ENCODE measurements at places on chromosomes 6 and 20. TPM values are rescaled to one million over a fixed set of nuclear protein-coding genes. Genes with fewer than 3 reads are reported as not detected.
A peak's percentile ranks its signal among the peaks of the same experiment; 100 is the strongest.

GRCh38 chr20:6231556-6231955 lies 108.7 kb upstream of the FERMT1 start:
- DNase-seq = peak; percentile 66
- H3K4me3 ChIP-seq = no peak overlapping the region
- no peaks in the 10 kb centered on the region for H3K27me3 ChIP-seq
- H3K27ac ChIP-seq = no peak overlapping the region
- H3K4me1 ChIP-seq = no peaks in the 10 kb centered on the region

DNA sequence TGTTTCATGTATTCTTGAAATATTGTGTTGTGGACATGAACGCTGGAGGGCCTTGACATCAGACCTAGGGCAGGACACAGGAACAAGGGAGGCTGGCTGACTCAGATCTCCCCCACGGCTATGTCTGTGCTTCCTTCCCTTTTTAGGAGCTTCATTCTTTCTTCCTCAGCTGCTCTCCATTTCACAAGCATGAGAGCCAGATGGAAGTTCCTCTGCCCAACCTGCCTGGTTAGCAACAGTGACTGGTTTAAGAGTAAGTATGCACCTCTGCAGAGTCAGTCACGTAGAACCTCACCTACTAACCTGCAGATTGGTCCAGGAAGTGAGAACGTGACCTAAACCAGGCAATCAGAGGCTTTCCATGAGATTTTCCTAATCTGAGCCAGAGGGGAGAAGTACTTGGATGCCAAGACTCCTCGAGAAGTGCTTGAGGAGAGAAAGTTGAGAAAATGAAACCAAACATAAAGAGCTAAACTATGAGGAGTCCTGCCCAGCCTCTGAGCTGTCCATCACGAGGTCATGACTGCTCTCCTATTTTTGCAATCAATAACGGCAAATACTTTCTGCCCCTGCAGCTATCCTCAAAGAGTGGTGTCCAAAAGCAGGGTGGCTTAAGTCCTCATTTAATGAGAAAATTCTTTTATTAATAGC lies 465.2 kb upstream of the CITED2 start:
- H3K27ac ChIP-seq = no peak overlapping the region
- H3K4me1 ChIP-seq = no peaks in the 10 kb centered on the region
- H3K27me3 ChIP-seq = no peaks in the 10 kb centered on the region
- no peaks in the 10 kb centered on the region for H3K36me3 ChIP-seq
- no peak for DNase-seq

GRCh38 chr6:133955582-133956415 lies 2.8 kb downstream of the TBPL1 start:
- no peak overlapping the region for H3K27ac ChIP-seq
- no peak for DNase-seq
- peaks cover 28% of the 10 kb centered on the region for H3K4me1 ChIP-seq

DNA sequence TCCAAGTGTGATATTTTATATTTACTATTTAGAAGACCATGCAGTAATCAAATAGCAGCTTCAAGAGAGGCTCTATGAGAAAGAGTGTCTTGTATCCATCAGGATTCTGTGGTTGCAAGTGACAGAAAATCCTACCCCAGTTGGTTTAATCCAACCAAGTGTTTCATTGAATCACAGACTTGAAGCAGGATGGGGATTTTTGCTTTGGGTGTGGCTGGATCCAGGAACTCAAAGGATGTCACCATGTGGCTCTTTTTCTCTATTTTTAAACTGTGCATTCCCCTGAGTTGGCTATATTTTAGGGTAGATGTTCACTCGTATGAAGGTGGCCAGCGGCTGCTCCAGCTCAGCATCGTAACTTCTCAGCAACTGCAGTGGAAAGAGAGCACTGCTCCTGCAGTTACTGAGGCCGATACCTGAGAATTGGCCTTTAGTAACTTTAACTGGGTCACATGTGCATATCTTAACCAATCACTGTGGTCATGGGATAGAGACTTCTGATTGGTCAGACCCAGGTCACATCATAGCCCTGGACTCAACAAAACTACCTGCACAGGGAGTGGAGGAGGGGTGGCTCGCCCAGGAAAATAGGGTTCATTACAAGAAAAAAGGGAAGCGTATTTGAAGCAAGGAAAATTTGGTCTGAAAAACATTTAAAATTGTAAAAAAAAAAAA lies 396.1 kb upstream of the SULF2 start:
- H3K27ac ChIP-seq = no peak overlapping the region
- H3K36me3 ChIP-seq = no peaks in the 10 kb centered on the region
- H3K27me3 ChIP-seq = peaks cover 2% of the 10 kb centered on the region
- H3K4me1 ChIP-seq = no peaks in the 10 kb centered on the region

DNA sequence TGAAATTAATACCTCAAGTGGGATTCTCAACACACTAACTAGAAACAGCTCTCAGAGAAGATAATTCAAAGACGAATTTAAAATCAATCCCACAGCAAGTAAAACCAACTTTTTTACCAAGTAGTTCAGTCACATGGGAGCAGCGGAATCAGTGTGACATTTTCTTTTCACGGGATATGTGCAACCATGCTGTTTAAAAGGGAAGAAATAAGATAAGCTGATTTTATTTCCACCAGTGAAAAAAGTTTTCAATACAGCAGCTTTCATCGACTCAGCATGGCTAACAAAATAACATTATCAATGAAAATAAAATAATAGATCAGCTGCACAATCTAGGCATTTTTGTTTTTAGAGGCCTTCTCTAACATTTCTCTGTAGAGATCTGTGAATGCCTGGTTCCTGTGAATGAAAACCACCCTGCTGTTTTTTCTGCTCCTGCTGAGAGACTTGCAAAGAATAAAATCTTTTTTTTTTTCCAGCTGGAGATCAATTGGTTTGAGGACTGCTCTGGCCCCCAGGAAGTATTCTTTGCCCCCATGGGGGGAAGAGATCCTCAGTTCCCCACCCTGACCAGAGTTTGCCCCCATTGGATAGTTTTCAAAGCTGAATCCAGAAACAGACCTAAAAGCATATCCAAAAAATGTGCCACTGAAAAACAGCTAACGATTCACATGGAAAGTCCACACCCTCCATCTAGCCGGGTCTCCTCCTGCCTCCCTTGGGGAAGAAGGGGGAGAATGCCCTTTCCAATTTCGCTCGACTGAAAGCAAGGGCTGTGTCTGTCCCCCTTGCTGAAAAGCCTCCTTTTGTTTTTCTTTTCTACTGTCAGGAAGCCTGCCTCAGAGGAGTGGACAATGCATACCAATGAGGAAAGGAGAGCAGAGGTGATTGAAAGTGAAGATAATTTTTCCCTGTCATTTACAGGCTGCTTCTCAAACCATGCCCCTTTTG lies 317.6 kb downstream of the PRKN start:
- DNase-seq = no peak
- no peaks in the 10 kb centered on the region for H3K27me3 ChIP-seq
- H3K4me1 ChIP-seq = no peaks in the 10 kb centered on the region
- no peak overlapping the region for H3K4me3 ChIP-seq

DNA sequence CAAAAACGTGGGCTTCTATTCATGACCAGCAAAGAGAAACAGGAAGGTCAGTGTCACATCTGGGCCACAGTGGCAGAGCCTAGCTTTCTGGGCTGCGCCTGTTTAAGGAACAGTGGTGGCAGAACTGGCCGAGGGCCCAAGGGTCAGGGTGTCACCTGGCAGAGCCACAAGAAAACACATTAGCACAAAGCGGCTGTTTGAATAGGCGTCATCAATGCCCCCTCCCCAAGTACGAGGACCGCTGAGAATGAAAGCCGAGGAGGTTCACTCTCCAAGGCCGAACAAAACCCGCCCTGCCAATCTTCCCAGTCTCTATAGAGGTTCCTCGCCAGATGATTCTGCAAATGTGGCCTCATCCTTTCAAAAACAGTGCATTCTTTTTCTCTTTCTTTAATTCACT lies 125.2 kb upstream of the TRAF3IP2 start:
- H3K36me3 ChIP-seq = no peaks in the 10 kb centered on the region
- H3K4me1 ChIP-seq = peaks cover 12% of the 10 kb centered on the region
- DNase-seq = peak; percentile 89
- H3K27ac ChIP-seq = no peak overlapping the region

GSTA3 gene
- total RNA-seq = not detected

CRISP3 gene
- total RNA-seq = not detected

ZNF76 gene
- total RNA-seq = 34.6 TPM

GRCh38 chr20:63009988-63010769 lies 3.4 kb upstream of the BHLHE23 start:
- peak; percentile 12 for DNase-seq
- no peaks in the 10 kb centered on the region for H3K36me3 ChIP-seq
- H3K4me1 ChIP-seq = no peaks in the 10 kb centered on the region

GRCh38 chr6:119717942-119718341 lies 368.4 kb upstream of the MAN1A1 start:
- no peaks in the 10 kb centered on the region for H3K4me1 ChIP-seq
- no peak overlapping the region for H3K27ac ChIP-seq
- no peaks in the 10 kb centered on the region for H3K27me3 ChIP-seq
- H3K36me3 ChIP-seq = no peaks in the 10 kb centered on the region

GRCh38 chr20:21246161-21246560 lies 57.0 kb upstream of the XRN2 start:
- H3K27me3 ChIP-seq = no peaks in the 10 kb centered on the region
- DNase-seq = no peak
- no peaks in the 10 kb centered on the region for H3K36me3 ChIP-seq
- H3K27ac ChIP-seq = no peak overlapping the region
- H3K4me3 ChIP-seq = no peak overlapping the region

DNA sequence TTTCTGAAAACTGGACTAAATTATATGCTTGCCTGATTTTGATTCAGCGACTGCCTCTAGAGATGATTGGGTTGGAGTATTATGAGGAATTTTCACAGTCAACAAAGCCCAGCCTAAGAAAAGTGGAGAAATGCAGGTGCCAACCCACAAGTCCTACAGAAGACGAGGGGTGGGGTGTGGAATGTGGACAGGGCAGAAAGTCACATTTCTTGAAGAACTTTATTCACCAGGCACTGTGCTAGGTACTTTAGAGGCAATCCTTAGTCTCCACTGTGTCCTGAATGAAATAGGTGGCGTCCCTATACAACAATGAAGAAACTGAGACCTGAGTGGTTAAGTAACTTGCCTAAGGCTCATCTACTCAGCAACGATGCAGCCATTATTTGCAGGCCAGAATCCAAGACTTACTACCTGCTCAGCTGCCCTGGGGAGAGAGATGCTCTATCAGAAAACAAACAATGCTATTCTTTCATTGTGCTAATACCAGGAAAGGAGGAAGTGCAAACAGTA lies 106.3 kb downstream of the RNF144B start:
- H3K4me3 ChIP-seq = no peak overlapping the region
- no peak for DNase-seq
- H3K36me3 ChIP-seq = no peaks in the 10 kb centered on the region
- no peak overlapping the region for H3K27ac ChIP-seq

FBXO9 gene
- total RNA-seq = 58.9 TPM

PLEKHG1 gene
- total RNA-seq = 49.7 TPM

DNA sequence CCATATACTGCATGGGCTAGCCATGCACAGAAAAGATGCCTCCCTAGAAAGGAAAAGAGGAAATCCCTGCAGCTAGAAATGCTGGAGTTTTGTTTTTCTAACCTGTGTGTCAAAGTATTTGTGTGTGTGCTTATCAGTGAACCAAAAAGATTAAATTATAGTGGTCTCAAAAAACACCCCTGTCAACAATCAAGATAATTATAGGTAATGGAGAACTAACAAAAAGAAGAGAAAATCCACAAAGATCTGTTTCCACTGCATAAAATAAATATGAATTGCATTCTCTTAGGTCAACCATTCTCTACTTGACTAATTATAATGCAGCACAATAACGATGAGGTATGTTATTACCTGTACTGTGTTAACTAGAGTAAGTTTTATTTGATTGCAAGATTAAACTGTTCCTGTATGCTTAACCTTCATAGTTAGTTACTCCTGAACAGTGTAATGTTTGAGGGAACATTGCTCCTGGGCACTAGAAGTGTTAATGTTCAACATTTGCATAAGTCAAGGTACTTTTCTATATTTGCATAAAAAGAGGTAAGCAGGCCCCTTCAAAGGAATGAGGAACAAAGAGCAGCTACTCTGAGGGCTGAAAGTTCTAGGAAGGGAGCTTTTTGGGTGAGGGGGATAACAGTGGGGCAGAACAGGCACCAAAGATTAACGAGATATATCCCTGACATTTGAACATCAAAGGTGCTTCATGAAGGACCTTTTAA lies 212.1 kb downstream of the BTBD9 start:
- H3K27ac ChIP-seq = no peak overlapping the region
- DNase-seq = no peak
- no peaks in the 10 kb centered on the region for H3K27me3 ChIP-seq
- peaks cover 9% of the 10 kb centered on the region for H3K4me1 ChIP-seq
- H3K4me3 ChIP-seq = no peak overlapping the region
- no peaks in the 10 kb centered on the region for H3K36me3 ChIP-seq

- H3K4me1 ChIP-seq = no peaks in the 10 kb centered on the region
- DNase-seq = no peak
- no peak overlapping the region for H3K27ac ChIP-seq
- no peaks in the 10 kb centered on the region for H3K27me3 ChIP-seq
- no peak overlapping the region for H3K4me3 ChIP-seq
Measured at GRCh38 chr20:39946931-39947330, 742.1 kb downstream of the MAFB start.

DNA sequence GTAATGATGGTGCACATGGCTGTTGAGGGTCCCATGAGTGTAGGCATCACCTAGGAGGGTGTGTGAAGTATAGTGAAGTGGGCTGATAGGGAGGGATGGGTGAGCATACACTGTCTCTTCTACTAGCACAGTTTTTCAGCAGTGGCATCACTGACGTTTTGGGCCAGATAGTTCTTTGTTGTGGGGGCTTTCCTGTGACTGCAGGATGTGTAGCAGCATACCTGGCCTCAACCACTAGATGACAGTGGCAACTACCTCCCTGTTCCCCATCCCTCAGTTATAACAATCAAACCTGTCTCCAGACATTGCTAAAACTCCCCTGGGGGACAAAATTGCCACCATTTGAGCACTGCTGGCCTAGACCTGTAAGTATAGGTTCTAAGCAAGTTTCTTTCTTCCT lies 239.0 kb downstream of the FOXC1 start:
- no peaks in the 10 kb centered on the region for H3K4me1 ChIP-seq
- H3K4me3 ChIP-seq = no peak overlapping the region
- H3K36me3 ChIP-seq = no peaks in the 10 kb centered on the region
- DNase-seq = no peak
- no peak overlapping the region for H3K27ac ChIP-seq

NKAPL gene
- total RNA-seq = 1.1 TPM

DNA sequence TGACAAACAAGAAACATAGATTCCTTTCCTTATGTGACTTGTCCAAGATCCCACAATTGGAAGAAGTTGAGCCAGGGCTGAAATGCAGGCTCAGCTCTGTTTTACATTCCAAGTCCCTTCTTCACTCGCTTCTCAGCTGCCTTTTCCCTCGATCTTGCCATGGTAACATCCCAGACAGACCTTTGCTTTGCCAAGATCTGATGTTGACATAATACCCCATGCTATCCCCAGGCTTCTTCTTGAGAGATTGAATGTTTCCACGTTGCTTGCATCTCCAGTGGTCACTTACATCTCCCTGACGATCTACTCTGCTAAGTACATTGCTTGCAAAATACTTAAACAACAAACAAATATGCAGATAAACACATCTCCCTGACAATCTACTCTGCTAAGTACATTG lies 63.5 kb downstream of the TBXT start:
- DNase-seq = no peak
- no peaks in the 10 kb centered on the region for H3K27me3 ChIP-seq
- H3K36me3 ChIP-seq = no peaks in the 10 kb centered on the region
- H3K4me3 ChIP-seq = no peak overlapping the region
- no peak overlapping the region for H3K27ac ChIP-seq

SIGLEC1 gene
- not detected for total RNA-seq

SLC22A16 gene
- not detected for total RNA-seq

All from endothelial cell of umbilical vein (primary cell).